ENCODE measurements at places on chromosomes 6 and 20. TPM values are rescaled to one million over a fixed set of nuclear protein-coding genes. Genes with fewer than 3 reads are reported as not detected.

The HCRTR2 gene
- total RNA-seq: not detected

- H3K27me3 ChIP-seq: no peaks in the 10 kb centered on the region
- no peak overlapping the region for H3K27ac ChIP-seq
- no peak for DNase-seq
- H3K4me3 ChIP-seq: no peak overlapping the region
Observed at GRCh38 chr6:28282926-28283325, 1.6 kb downstream of the PGBD1 start.

DNA sequence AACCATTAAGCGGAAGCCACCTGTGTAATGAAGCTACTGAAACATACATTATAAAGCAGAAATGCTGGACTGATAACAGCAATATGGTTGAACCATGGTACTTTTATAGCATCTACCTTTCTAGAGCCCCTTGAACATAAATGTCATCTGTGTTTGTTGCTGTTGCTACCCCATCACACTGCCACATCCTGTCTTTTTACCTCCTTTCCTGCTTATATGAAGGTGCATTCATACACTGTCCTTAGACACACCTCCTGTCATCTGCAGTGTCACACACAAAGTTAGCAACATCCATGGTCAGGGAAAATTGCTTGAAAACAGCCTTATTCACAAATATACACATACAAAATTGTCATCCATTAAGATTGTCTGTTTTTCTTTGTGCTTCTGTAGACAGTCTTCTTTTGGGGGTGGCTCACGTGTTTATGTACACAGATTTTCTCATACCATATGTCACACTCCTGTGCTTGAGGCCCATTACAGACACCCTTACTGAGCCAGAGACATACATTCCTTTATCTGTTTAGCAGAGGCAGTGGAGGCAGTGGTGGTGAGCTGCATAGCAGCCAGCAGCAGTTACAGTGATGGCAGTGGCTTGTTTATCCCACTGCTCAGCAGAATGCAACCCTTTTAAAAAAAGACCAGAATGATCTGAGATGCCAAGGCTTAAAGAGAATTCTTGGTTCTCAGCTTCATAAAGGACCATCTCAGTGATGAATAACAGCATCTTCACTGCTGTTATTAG lies 25.9 kb downstream of the C6orf62 start:
- H3K36me3 ChIP-seq: peaks cover 12% of the 10 kb centered on the region
- no peaks in the 10 kb centered on the region for H3K27me3 ChIP-seq
- peaks cover 14% of the 10 kb centered on the region for H3K4me1 ChIP-seq
- DNase-seq: no peak
- H3K4me3 ChIP-seq: no peak overlapping the region

The CEP162 gene
- total RNA-seq: 6.3 TPM

The PAX1 gene
- total RNA-seq: not detected

The CRISP3 gene
- total RNA-seq: 7.0 TPM

GRCh38 chr6:56954403-56955170 lies at the start of gene BEND6:
Gene BEND6, plus strand, starts transcription at chr6:56955107. Its CDS starts 26,704 bp downstream, at chr6:56981811.
- peak within 1 kb of the TSS; percentile 92 for H3K27ac ChIP-seq
- H3K4me3 ChIP-seq: peak within 1 kb of the TSS; percentile 90
- peaks cover 21% of the 10 kb centered on the region for H3K36me3 ChIP-seq
- H3K4me1 ChIP-seq: no peaks in the 10 kb centered on the region

The PAK5 gene
- 0.07 TPM for total RNA-seq

The CENPW gene
- 66.4 TPM for total RNA-seq

The JPH2 gene
- total RNA-seq: 0.59 TPM

DNA sequence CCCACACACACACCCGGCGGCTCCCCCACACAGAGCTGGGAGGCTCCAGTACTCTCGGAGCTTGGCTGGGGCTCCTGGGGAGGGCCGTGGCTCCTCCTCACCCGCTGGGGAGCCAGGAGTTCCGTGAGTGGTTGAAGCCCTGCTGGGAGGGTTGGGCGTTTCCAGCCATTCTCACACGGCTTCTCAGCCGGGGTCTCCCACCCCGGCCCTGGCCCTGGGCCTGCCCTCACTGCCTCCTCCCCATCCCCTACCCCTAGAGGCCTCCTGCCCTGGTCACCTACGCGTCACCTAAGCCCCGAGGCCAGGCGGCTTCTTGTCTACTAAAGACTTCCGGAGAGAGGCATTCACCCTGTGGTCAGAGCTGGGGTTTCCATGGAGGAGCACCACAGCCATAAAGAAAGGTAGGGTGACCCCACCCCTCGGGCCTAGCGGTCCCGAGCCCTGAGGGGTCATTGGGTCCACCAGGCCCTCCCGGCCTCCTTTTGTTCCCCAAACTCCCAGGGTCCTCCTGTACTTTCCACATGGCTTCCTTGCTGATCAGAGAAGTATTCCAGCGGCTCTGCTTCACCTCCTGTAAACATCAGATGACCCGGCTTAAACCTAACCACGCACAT lies 99.3 kb downstream of the TTLL2 start:
- H3K4me3 ChIP-seq: no peak overlapping the region
- peaks cover 72% of the 10 kb centered on the region for H3K27me3 ChIP-seq
- H3K4me1 ChIP-seq: peaks cover 8% of the 10 kb centered on the region
- H3K27ac ChIP-seq: no peak overlapping the region
- H3K36me3 ChIP-seq: peaks cover 9% of the 10 kb centered on the region
- DNase-seq: no peak

GRCh38 chr20:62947532-62948300 lies 4.8 kb upstream of the SLC17A9 start:
- H3K36me3 ChIP-seq: peaks cover 47% of the 10 kb centered on the region
- H3K27me3 ChIP-seq: no peaks in the 10 kb centered on the region
- H3K4me3 ChIP-seq: no peak overlapping the region
- no peak overlapping the region for H3K27ac ChIP-seq
- H3K4me1 ChIP-seq: peaks cover 8% of the 10 kb centered on the region
- DNase-seq: no peak

GRCh38 chr6:2940851-2941250 lies 30.5 kb downstream of the SERPINB6 start:
- H3K4me3 ChIP-seq: no peak overlapping the region
- DNase-seq: no peak
- no peaks in the 10 kb centered on the region for H3K4me1 ChIP-seq
- H3K27me3 ChIP-seq: no peaks in the 10 kb centered on the region

The LBP gene
- not detected for total RNA-seq
